Vagina (tissue), 2 donors: ENCODE measurements at places on chromosomes 4 and X.

DNA sequence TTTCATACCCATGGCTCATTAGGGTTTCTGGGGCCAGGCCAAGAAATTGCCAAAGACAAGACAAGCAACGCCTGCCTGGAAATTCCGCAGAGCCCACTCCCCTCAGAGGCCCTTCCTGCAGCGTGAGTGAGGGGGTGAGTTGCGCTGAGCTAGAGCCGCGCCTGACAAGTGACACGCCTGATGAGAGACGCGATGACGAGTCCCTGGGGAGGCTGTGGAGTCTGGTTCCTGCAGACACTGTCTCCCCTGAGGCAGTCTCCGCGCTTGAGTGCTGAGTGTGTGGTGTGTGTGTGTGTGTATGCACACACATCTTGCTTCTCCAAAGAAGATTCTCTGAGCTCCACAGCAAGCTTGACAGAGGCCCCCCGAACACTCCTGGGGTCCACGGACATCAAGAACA, 269.8 kb downstream of the BCOR start:
- no peak for DNase-seq

DNA sequence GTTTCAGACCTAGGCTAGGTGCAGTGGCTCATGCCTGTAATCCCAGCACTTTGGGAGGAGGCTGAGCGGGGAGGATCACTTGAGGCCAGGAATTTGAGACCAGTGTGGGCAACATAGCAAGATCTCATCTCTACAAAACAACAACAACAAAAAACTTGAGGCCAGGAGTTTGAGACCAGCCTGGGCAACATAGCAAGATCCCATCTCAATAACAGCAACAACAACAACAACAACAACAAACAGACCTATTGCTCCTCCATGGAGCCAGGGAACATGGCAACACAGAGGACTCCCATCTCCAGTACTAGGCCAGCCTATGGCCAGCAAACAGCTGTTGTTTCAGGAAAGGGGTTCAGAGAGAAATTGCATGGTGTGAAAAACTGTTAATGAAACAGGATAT, 43.4 kb downstream of the SLC16A2 start:
- DNase-seq: peak; percentile 22

DNA sequence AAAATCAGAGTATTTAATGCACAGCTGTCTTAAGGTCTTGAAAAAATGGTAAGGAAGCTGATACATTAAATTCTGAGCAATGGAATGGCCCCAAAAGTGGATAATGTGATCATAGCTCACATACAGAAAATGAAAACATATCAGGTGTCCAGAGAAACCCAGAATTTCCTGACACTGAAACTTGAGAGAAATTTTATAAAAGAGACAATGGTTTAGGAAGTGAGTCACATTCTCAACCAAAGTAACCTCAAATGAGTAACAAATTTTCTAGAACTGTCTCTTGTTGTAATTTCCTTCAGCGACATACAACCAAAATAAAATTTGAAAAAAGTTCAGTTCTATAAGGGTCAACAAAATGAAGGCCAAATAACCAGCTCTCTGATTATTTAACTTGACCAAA, 37.4 kb upstream of the PACRGL start:
- no peak for DNase-seq

GRCh38 chrX:103061486-103061885, 2.5 kb downstream of the BEX1 start:
- no peak for DNase-seq

DNA sequence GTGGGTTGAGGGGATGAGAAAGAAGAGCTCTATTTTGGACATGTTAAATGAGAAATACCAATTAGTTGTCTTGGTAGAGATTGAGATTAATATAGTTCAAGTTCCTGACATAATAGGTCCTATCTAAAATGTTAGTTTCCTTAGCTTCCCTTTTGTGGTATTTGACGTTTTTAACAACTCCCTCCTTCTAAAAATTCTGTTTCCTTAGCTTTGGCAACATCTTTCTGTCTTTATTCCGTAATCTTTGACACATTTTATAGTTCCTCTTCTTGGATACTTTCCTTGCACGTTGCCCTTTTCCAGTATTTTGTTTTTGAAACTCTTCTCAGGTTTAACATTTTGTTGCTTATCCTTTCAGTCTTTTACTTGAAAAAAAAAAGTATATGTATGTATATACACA, 36.9 kb downstream of the LAMTOR3 start:
- no peak for DNase-seq

- no peak for DNase-seq
These were observed 85.1 kb upstream of the CTSO start for GRCh38 chr4:156038772-156039171.

DNA sequence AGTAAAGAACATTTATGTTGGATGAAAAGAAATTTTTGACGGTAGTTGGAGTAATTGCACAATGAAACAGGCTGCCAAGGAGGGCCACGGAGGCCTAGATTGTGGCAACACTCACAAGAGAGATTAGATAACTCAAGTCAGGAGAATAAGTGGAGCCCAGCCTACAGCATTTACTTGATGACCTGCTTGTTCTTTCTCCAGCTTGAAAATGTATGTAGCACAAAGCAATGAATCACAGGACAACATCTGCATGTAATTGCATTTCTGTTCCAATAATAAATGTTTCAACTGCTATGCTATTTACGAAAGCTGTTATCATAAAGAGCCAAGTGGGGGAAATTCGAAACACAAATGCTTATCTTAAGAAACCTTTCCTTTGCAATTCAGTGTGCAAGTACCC, 221.2 kb upstream of the MID1 start:
- DNase-seq: no peak

DNA sequence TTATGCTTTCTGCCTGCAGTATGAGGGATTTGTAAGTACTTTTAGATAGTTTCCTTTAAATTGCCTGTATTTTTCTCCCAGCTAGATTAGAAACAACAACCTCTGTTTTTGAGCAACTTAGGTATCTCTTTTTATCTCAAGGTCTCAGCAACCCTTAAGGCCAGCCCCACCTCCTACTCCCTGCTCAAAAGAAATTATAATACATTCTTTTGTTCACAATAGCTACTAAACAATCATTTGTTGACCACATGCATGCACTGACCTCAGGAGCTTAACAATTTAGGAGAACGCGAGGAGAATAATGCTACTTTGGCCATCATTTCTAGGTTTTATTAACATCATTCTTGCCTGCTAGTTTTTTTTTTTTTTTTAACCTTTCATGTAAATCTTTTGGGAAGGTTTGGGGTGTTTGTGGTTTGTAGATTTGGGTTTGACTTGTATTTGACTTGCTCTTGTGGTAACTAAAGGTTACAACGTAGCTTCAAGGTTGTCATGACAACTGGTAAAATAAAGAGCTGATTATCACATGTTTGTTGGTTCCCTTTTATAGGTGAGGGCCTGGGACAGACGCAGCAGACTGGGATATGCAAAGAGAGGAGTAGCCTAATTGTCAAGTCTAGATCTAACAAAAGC, 145.4 kb upstream of the PLAC1 start:
- DNase-seq: no peak

- DNase-seq: no peak
These were observed 152.2 kb downstream of the MGST2 start for GRCh38 chr4:139817657-139818452.

DNA sequence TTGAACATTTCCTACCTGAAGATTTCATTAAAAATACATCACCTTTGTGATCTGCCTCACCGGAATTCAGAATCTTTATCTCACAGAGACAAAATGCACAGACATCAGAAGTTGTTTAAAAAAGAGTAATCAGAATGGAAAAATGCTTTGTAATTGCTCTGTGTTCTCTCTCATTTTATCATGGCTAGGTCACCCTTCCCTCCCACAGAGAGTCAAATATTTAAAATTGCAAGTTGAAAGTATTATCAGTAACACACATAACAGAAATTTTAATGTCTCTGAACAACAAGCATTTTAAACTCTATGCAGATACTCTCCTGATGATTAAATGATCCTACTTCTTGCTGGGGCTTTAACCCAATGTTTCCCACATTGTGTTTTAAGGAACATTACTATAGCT, 362.0 kb downstream of the CBLL2 start:
- no peak for DNase-seq

DNA sequence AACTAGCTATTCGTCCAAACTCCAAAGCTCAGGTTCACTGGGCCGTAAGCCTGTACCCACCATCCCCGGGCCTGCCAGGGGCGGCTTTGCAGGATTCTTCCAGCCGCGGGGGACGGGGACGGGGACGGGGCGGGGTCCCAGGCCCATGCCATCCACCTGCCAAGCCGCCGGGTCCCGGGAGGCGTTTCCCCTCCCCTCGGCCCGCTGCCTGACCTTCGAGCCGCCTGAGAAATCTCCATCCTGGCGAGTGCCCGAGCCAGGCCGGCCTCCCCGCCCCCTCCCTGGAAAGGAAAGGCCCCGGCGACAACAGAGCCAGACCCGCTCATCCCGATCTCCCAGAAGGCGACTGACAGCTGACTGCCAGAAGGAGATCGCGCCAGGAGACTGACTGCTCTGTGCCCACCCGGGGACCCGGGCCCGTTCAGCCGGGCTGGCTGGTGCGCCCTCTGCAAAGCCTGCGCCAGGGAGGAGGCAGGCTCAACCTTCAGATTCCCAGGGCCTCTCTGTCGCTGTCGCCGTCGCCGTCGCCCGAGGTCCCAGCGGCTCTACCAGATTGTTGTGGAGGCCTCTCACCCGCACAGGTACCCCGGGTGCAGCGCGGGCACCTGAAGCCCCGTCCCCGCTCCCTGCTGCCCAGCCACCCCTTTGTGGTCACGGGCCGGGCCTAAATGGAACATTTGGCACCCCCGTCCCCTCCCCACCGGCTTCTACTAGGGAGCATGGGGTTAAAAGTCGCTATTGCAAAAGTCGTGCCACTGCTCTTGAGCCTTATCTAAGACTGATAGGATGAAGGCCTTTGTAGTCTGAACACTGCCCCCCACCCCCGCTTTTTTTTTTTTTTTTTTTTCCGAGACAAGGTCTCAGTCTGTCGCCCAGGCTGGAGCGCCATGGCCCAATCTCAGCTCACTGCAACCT, at the start of gene RGN:
Gene RGN, plus strand, starts transcription at position 315 of the 915 bp plus-strand sequence. CDS start 2,702 bp downstream, outside the sequence.
- no peak for DNase-seq

- DNase-seq: no peak
These were observed 279.3 kb upstream of the BMP3 start for GRCh38 chr4:80751200-80751599.

GRCh38 chr4:36285784-36286480, 4.5 kb downstream of the DTHD1 start:
- DNase-seq: no peak

DNA sequence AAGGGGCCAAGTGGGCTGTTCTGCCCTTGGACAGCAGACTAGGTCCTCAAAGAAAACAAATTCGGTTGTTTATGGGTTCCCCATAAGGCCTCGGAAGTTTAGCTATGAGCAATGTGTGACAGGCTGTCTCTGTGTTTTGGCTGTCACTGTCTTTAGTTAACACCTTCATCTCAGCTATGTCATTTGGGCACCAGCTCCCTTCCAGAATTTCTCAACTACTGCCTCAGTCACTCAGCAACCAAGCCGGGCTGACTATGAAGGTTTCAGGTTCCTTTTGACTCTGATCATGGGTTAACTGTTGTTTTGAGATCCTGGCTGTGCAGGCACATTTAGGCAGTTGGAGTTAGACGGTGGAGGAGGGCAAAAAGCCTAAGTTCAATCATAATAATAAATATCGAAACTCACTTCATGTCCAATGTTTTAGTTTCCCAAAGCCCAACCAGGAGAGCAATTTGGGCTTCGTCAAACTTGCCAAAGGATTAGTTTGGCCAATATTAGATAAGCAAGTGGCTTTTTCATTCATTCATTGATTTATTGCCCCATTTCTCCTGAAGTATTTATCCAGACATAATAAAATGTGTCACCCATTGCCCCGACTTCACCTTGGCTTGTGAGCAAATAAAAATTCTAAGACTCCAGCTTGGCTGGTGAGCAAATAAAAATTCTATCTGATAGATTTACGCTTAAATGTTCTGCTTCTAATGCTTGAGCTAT, 9.1 kb upstream of the PAGE1 start:
- no peak for DNase-seq

GRCh38 chr4:175891851-175892250, 79.8 kb upstream of the GPM6A start:
- DNase-seq: no peak
